Osteocyte (in vitro differentiated cells): ENCODE measurements at places on chromosomes 6 and 20. TPM values are rescaled to one million over a fixed set of nuclear protein-coding genes. Genes with fewer than 3 reads are reported as not detected.

Gene GJA10
- total RNA-seq = not detected in 2 replicates

Gene CDC5L
- 22.5 and 23.1 TPM in 2 replicates for total RNA-seq

Gene RIMS4
- 0.73 and 0.75 TPM in 2 replicates for total RNA-seq

Gene FAXC
- 2.5 and 3.1 TPM in 2 replicates for total RNA-seq

Gene GSTA1
- total RNA-seq = not detected in 2 replicates

Gene GNRH2
- not detected in 2 replicates for total RNA-seq

Gene GPR31
- total RNA-seq = not detected in 2 replicates

Gene TRERF1
- total RNA-seq = 6.4 and 6.5 TPM in 2 replicates

Gene GFOD1
- 0.65 and 0.89 TPM in 2 replicates for total RNA-seq

Gene PPP1R3G
- total RNA-seq = 0.29 and 0.40 TPM in 2 replicates

Gene LY6G6C
- not detected in 2 replicates for total RNA-seq

DNA sequence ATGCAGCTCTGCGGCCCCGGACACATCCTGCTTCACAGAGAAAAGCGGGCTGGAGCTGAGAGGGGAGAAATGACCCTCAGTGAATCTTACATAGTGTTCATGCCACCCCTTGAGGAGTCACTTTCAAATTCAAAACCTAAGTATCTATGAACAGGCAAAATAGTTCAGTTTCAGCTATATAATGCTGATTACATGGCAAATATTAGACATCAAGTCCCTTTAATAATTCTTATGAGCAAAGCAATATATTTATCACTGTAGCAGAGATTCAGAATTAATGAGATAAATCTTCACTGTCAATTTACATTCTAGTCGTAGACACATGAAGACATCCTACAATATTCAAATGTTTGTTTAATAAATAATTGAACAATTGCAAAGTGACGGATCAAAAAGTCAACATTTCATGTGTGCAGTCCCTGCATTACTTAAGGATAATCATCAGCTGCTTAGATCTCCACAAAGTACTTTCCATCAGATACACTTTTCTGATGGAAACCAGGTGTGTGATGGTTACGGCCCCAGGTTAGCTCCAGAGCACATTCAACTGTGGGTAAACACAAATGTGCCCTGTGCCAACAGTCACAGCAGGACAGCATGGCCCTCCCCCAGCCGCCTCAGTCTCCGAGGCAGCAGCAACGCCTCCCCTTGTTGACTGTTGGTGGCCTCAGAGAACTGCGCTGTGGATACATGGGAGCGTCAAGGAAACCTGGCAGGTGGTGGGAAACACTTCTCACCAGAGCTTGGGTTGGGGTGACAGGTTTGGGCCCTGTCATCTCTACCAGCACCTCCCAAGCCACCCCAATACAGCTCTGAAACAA, 787 bp upstream of the PRR18 start:
- DNase-seq = no peak

DNA sequence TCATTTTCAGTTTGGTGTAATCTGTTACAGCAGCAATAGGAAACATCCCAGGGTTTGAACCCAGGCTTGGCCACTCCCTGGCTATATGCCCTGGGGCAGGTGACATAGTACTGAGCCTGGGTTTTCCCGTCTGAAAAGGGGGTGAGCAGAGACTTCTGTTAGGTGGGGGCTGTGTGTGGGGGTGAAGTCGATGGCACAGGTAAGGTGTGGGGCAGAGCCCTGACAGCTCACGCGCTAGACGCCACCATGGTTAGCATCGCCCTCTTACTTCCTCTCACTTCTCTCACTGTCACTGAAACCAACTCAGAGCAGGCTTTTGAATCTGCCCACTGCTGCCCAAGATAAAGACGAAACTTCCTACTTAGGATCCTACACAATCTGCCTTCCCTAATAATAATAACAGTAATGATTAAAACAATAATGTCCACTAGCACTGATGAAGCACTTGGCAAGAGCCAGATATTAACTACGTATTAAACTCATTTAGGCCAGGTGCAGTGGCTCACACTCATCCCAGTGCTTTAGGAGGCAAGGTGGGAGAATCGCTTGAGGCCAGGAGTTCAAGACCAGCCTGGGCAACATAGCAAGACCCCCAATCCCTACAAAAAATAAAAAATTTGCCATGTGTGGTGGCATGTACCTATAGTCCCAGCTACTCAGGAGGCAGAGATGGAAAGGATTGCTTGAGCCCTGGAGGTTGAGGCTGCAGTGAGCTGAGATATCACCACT, 117.9 kb upstream of the PTPN1 start:
- no peak for DNase-seq

DNA sequence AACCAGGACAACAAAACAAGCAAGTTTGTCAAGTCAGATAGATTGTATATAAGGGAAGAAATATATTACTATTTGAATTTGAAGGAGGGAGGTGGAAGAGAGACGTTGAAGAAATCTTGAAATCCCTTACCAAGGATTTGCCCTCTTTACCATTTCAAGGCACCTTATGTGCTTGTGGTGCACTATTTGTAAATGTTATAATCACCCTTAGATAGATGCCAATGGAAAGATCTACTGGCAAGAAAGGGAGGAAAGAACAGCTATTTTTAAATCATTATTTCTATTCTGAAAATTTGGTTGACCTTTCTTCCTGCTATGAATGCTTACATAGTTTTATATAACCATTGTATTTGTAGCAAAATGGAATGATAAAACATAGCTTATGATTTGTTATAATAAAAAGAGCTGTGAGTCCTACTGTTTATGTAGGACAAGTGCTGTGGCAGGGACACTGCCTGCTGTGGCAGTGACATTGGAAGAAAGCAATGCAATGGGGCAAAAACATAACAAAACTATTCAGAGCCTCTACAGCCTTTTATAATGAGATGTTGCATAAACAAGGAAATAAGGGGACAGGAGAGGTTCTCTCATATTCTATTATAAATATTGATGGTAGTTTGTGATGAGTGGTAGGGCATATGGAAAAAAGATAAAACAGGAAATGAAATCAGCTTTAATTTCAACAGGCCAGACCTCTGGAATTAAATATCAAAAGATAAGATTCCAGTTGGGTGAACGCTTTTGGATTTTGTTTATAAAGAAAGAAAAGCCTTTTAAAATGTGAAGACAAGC, 1145.2 kb upstream of the GJE1 start:
- no peak for DNase-seq

GRCh38 chr20:16064989-16065707, 508.1 kb downstream of the KIF16B start:
- DNase-seq = no peak

- no peak for DNase-seq
These were observed 96.4 kb upstream of the MRPS10 start for GRCh38 chr6:42313941-42314570.

DNA sequence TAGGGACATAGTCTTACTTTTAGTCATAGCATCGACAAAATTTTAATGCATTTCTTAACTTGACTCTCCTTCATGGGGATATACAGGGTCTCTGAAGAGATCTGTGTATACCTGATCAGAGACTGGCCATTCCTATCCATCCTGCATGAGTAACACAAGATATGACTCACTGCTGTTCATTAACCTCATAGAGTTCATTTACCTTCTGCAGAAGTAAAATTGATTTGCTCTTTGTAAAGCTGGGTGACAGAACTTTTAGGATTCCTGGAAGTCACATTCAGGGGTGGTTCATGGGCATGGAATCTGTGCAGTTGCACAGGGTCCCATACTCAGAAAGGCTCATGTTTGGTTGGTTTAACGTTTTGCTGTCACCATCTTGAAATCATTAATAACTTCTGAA, 53.2 kb downstream of the PDE7B start:
- no peak for DNase-seq

DNA sequence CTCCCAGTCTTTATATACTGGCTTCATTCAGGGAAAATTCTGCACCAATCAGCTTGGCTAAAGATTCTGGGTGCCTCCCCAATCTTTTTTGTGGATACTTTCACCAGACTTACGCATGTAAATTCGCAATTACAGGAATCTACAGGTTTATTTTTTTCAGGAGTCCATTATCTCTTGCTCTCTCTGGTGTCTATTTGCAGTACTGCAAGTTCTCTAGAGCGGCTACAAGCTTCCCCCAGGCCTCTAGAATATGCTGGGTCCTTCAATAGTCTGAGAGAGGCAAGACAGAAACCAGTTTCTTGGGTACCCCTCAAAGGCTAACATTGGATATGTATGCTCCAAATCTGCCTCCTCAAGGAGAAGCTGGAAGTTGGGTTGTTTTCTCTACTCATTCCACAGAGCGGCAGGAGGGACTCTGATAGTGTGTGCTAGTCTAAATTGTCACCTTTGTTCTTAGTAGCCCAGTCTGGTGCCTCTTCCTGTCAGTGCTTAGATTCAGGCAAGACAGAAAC, 58.5 kb downstream of the SUN5 start:
- no peak for DNase-seq

GRCh38 chr20:58402827-58403226, 13.8 kb downstream of the VAPB start:
- DNase-seq = no peak

- no peak for DNase-seq
These were observed 10.2 kb downstream of the UNC5CL start for GRCh38 chr6:41028561-41029412.
